ENCODE measurements at places on chromosomes 1 and 21.

GRCh38 chr1:91924146-91924545 is 25.1 kb upstream of the BRDT start:
- DNase-seq: no peak

- DNase-seq: no peak
These were observed 690.5 kb upstream of the NR5A2 start for GRCh38 chr1:199336745-199337640.

DNA sequence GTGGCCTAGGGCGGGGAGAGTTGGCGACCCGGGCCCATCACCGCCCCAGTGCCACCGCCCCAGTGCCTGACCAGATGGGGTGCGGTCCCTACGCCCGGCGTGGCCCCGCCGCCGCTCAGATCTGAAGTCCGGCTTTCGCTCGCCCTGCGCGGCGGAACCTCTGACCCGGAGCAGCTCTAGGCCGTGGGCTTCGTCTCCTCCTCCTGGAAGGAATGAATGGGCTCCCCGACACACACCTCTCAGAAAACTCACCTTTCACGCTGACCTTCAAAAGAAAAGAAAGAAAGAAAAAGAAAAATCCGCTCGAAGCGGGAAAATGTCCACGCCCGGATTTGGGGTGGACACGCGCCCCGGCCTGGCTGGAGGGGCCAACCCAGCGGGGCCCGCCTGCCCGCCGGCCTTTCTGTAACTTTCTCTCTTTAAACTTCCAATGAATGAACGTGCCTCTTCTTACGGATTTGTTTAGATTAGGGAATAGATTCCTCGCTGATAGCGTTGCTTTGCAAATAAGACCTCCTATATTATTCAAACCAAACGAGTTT is 5.4 kb upstream of the SIM2 start:
- no peak for DNase-seq

- no peak for DNase-seq
These were observed 45.3 kb downstream of the DAB1 start for GRCh38 chr1:57378534-57378933.

GRCh38 chr21:43881283-43881682 is 16.3 kb downstream of the AGPAT3 start:
- DNase-seq: peak; percentile 27

- DNase-seq: no peak
These were observed 22.5 kb upstream of the NEK7 start for GRCh38 chr1:198134252-198134651.

GRCh38 chr1:54604051-54604450 is 19.3 kb downstream of the FAM151A start:
- no peak for DNase-seq

DNA sequence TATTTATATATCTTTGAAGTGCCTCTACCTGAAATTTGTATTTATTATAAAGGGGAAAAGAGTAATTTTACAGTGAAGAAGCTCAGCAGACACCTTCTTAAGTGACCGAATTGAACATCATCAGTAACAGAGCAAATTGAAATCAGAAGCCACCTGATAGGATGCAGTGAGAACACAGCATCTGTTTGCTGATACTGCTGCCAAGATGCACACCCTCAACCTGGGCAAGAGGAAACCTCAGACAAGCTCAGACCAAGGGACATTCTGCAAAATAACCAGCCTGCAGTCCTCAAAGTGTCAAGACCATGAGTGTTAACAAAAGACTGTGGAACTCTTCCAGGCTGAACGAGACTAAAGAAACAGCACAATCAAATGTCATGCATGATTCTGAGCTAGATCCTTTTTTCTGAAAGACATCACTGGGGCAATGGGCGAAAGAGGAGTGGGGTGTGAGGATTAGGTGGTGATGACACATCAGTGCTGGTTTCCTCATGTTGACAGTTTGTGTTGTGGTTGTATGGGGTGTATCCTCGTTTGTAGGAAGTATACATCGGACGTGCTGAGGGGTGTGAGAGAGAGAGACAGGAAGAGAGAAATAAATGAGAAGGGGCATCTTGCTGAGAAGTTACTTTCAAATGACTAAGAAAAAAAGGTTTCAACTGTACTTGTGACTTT is 103.7 kb downstream of the ABCA4 start:
- peak; percentile 44 for DNase-seq

DNA sequence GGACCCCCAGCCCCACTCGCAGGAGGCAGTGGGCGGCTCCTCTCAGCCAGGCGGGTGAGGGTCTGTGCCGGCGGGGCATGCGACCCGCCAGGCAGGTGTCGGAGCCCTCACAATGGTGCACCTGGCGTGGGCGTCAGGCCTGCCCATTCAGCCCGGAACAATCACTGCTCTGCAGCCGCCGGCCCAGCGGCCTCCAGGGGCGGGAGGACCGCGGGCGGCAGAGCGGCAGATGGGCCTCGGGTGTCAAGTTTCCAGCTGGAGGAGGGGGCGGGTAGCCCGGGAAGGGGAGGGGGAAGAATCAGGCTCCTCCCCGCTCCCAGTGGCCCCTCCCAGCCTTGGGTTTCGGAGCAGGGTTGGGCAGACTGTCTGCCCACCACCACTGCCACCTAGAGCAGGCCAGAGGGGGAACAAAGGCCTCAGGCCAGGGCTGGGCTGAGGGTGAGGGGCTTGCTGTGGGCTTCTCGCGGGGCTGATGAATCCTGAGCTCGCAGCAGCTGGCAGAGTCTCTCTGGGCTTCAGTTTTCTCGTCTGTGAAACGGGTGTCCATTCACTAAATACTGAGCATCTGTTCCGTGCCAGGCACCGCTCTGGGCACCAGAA is 39.5 kb upstream of the CASZ1 start:
- DNase-seq: no peak

GRCh38 chr1:158045639-158046038 is 52.2 kb downstream of the KIRREL1 start:
- DNase-seq: no peak

GRCh38 chr1:98084188-98084587 is 163.4 kb upstream of the DPYD start:
- DNase-seq: no peak

GRCh38 chr1:219209578-219209977 is 35.9 kb downstream of the LYPLAL1 start:
- DNase-seq: no peak

- DNase-seq: no peak
These were observed 18.1 kb downstream of the MX2 start for GRCh38 chr21:41379901-41380300.

DNA sequence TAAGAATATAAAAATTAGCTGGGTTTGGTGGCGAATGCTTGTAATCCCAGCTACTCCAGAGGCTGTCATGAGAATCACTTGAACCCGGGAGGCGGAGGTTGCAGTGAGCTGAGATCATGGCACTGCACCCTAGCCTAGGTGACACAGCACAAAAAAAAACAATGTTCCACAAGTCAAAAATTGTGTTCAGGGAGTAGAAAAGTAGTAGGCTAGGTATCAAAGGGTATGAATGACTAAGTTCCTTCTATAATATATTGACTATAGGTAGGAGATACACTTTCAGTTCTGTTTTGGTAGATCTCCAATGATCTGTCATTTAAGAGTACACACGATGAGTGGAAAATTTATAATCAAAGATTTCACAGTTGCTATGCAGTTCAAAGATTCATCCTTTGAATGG is 16.7 kb downstream of the USP48 start:
- DNase-seq: no peak

GRCh38 chr1:109383854-109384253 is 13.9 kb downstream of the SORT1 start:
- no peak for DNase-seq

DNA sequence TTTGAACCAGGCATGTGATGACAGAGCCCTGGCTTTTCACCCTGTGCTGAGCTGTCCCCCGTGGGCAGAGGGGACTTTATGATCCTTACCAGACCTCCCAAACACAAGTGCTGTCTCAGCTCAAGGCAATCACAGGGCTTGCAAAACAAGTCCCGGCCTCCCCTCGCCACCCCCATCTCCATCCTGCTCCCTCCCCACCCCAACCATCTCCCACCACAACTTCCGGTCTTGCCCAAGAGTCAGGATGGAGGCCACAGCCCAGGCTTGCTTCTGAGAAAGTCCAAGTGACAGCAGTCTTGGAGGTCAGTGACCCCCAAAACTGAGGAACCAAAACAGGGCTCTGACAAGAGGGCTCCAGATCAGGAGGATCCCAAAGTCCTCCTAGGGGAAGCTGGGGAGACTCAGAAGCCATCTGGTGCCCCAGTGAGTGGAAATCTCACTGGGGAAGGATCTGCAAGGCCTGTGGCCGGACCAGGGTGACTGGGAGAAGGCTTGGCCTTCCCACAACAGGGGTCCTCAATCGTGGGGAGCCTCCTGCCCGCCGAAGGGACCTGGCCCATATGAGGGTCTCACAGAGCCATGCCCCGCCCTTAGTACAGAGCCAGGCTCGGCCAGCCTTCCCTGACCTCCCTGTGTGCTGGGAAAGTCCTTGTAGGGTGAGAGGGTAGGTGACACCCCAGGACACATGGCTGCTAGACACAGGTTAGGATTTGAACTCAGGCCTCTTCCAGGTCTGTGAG is 4.5 kb upstream of the SDC3 start:
- no peak for DNase-seq

GRCh38 chr1:248751635-248752034 is 3.9 kb downstream of the LYPD8 start:
- no peak for DNase-seq

DNA sequence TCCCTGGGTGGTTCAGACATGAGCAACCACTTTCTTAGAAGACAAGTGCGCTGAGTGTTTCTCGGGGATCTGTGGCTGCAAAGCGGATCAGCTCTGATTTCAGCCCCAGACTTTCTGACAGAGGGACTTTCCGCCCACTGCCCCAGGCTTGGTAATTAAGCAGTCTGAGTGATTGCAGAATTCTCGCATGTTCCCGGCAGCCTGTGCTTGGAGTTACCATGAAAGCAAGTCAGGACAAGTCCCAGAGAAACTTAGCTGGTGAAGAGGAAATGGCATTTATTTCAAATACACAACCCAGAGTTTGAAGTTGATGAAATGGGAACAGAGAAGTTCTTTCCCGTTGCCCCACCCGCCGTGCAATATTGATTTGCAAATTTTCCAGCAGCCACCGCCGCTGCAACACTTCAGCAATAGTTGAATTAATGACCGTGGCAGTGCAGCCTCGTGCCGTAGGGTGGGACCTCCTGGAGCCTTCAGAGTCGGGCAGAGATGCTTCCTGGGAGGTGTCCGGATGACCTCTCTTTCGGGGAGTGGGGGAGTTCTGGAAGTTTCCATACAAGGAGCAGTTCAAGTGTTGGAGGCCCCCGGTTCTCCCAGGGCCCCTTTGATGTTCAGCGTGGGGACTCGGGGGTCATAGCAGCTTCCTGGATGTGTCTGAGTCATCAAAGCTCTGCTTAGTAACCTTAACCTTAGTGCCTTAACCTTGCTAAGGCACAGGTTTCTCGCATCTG is 134.7 kb downstream of the KAZN start:
- DNase-seq: no peak

DNA sequence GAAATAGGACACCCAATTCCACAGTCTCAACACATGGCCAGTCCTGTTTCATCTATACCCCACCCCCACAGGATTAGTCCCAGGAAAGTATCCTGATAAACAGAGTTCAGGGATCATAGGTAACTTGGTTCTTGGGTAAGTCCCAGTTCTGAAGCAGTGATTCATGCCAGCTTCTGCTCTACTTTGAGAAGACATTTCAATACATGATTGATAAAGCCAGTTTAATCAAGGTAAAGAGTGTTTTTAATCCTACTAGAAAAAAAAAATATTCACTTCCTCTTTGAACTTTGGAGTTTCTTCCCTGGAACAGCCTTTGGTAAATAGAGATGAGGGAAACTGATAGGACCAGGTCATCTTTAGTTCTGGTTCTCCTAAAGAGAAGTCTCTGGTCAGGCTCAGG is 142.4 kb downstream of the TLR5 start:
- DNase-seq: no peak

DNA sequence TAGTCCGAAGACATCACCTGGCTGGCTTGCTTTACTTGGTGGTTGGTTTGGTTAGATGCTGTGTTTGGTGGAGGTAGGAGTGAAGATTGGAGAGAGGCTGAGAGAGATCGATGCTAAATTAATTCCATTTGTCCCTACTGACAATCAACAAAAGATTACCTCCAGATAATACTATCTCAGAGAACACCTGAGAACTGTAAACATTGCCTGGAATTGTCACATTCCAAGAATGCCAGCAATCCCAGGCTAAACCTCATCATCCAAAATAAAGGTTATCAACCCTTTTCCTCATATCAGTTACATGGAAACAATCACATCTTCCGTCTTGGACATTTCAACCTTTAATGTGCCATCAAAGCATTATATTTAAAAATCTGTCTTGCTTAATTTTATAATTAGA is 141.0 kb downstream of the GRIK1 start:
- no peak for DNase-seq

DNA sequence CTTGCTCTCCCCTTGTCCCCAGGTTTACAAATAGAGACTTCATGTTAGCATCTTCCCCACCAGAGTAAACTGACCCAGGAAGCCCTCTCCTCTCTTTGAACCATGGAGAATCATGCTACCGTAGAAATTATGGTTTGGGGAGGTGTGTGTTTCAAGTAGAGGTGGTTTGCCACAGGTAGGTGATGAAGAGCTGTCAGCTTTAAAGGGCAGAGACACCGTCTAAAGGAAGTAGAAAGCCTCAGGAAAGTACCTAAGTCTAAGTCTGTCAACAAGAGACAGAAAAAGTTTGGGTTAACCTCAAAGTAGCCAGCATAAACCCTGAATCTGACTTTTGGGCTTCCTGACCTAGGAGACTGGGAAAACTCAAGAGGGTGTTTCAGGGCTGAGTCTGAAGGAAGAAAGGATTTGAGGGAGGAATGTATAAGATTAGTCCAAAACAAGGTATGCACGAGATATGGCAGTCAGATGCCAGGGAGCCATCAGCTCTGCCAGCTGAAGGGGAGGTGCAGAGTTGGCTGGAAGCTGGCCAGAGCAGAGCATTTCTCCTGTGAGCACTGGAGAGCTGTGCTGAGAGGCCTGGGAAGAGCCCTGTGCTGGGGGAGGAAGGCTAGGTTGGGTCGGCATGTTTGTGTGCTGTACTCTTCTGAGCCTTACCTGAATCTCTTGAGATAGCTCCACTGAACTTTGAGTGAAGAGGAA is 14.3 kb downstream of the ADAMTSL4 start:
- peak; percentile 86 for DNase-seq

- DNase-seq: no peak
These were observed 3.5 kb upstream of the ACP6 start for GRCh38 chr1:147673816-147674215.

- no peak for DNase-seq
These were observed 26.8 kb downstream of the BCAS2 start for GRCh38 chr1:114554577-114554976.

GRCh38 chr1:66439031-66439740 is 94.8 kb upstream of the SGIP1 start:
- peak; percentile 10 for DNase-seq

All from CD4-positive, alpha-beta T cell treated with Interleukin-2 at 100 ng/mL for 4 hours (primary cell).